ENCODE measurements at places on chromosomes 2 and 18.

GRCh38 chr2:191178806-191179514 lies 28.2 kb upstream of the STAT4 start:
- DNase-seq = no peak

GRCh38 chr2:158975271-158975921 lies 7.0 kb downstream of the TANC1 start:
- no peak for DNase-seq

DNA sequence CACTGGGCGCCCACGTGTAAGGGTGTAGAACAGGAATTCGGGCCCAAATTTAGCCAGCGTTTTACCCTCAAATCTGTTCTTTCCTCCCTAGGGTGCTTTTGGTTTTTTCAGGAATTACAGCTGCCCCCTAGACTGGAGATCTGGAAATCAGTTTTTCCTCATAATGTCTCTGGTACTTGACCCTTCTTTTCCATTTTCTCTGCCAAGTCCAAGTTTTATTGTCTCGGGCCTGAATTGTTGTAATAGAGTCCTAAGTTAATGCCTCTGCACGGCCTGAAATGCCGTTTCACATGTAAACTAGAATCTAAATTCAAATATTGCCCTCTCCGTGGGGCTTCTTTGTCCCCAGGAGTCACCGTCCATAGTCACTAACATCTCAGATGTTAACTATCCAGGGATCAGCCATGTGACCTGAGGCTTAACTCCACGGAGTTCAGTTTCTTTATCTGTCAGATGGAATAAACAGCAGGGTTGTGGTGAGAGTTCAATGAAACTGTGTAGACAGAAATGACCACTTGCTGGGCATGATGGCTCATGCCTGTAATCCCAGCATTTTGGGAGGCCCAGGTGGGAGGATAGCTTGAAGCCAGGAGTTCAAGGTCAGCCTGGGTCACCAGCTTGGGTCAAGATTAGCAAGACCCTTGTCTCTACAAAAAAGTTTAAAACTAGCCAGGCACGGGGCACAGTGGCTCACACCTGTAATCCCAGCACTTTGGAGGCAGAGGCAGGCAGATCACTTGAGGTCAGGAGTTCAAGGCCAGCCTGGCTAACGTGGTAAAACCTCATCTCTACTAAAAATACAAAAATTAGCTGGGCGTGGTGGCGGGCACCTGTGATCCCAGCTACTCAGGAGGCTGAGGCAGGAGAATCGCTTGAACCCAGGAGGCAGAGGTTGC lies 12.7 kb upstream of the CABLES1 start:
- DNase-seq = no peak

DNA sequence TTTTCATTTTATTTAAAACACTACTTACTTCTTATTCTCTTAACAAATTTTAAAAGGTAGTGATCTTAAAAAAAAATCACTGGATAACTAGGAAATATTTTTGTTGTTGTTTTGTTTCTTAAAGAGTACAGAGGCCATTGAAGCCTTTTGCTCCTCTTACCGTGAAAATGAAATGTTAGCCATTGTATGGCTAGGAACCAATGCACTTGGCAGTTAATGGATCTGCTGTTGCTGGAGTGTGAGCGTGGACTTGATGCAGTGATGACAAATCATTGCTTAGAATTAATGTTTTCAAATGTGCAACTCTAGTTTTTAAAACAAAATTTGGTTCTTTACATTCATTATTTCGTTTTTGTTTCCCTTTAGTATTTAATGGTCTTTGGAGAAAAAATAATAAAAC lies 162.3 kb downstream of the HAUS1 start:
- no peak for DNase-seq

DNA sequence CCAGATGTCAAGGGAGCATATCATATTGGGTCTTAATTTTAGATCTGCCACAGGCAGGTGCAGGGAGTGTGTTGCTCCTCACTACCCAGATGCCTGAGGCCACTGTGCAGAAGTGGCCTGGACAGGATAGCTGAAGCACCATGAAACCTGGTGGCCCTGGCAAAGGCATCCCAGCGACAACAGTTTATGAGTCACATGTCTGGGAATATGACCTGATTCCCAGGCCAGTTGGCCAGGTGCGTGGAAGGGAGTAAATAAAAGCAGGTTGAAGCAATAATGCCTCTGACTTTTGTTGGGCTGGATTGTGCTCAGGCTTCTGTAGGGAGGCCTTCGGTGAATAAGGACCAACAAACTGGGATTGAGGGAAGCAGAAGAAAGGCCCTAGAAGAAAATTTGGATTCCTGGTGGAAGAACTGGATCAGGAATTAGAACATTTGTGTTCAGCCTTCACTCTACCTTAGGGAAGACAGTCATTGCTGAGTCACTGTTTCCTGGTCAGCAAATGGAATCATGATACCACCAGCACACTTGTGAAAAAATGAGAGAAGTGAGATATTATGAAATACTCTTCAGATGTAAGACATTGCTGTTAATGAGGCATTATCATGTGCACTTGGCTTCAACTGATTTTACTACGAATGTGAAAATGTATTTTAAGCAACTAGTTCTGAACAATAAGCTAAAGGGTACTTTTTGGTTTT lies 78.4 kb upstream of the ZNF516 start:
- no peak for DNase-seq

- DNase-seq = no peak
Observed at GRCh38 chr18:29087616-29088246, 910.8 kb upstream of the CDH2 start.

GRCh38 chr18:49961271-49961670 lies 147.9 kb upstream of the ACAA2 start:
- no peak for DNase-seq

DNA sequence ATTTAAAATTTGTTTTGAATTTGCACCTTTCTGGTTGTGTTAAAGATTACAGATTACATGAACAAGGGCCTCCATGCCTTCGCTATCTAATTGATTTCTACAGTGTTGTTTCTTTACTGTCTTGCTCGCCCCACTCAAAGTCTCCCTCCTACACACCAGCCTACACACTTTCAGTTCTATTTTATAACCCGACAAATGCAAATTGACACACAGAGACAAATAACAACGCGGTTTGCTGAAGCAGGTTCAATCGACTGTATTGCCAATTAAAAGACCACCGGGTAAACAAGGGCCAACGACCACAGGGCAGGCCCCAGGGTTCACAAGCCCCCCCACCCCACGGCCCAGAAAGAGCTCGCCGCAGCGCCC lies 869 bp downstream of the STARD7 start:
- DNase-seq = no peak

GRCh38 chr2:10215393-10215935 lies 87.2 kb upstream of the HPCAL1 start:
- DNase-seq = no peak

- no peak for DNase-seq
Observed at GRCh38 chr2:207216457-207216856, 50.7 kb upstream of the KLF7 start.

- no peak for DNase-seq
Observed at GRCh38 chr18:29083545-29083944, 906.6 kb upstream of the CDH2 start.

DNA sequence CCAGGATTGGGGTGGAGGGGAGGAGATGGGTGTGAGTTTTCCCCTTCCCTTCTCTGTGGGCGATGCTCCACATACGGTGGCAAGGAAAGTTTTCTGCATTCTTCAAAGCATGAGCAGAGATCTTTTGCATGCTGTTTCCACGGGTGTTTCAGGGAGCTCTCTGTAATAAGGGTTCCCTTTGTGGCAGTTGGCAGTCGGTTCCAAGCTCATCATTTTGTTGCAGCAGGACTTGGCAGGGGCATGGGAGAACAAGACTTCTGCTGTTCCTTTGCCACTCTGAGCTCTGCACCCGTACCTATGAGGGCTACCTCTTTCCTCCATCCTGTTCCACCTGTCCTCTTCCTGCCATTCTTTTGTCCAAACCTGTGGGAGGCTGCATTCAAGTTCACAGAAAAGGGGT lies 71.3 kb upstream of the SPRED2 start:
- no peak for DNase-seq

DNA sequence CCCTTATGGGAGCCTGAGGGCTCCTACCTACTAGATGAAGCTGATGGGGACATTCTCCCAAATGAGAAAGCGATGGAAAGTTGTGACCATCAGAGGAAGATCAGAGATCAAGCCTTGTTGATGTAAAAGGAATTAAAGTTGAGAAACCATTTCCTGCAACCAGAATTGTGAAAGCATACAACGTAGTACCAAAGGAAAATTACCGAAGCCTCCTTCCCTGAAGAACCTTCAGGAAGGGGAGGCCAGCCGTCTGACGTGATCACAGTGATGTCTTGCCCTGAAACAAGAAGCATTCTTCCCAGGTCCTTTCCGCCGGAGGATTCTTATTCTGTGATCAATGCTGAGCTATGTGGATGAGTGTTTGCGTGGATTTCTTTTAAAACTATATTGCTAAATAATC lies 211.6 kb upstream of the TNP1 start:
- no peak for DNase-seq

DNA sequence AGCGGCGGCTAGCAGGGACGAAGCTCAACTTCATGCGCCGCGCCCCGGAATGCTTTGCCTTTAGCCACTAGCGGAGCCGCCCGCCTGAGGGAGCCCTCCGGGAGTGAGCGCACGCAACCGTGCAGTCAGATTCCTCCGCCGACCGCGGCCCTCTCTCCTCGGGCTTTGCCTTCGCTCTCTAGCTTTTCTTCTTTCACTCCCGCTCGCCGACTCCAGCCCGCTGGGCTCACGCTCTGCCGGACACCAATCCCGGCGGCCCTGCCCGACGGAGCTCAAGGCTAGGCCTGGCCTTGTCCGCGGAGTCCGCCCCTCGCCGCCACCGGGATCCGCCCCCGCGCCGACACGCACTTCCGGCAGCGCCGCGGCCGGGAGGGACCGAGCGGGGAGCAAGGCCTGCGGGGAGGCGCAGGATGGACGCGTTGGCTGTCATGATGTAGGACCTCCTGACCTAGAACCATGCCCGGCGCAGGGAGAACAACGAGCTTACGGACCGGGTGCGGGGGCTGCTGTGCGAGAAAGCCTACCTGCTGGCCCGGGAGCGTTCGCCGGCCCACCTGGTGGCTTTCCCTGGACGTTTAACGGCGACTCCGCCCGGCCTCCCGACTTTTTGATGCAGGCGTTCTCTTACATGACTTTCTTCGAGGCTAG lies 40.8 kb upstream of the AKAIN1 start:
- peak; percentile 75 for DNase-seq

DNA sequence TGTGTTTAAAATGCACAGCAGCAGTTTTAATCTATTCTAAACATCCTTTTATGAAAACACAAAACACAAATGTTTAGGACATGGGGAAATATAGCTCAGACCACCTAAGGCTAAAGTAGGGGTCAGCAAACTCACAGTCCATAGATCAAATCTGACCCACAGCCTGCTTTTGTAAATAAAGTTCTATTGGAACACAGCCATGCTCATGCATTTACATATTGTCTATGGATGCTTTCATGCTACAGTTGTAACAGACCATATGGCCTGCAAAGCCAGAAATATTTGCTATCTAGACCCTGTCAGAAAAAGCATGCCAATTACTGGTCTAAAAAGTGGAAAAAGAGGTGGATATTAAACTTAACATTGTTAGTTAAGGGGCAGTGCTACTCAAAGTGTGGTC lies 1105.4 kb upstream of the KLHL29 start:
- DNase-seq = no peak

DNA sequence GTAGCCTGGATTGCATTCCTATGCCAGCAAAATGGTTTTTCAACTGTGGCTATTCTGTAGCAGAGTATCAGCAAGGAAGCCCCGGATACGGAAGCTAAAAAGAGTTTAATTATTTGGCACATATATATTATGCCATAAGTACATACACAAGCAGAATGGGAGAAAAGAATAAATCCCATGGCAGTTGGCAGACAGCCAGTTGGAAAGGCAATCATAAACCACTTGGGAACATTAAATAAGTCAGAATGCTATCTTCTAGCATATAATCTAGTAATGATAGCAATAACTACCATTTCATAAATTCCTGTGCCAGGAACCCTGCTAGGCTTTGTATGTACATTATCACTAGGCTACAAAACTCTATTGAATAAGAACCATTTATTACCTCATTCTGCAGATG lies 26.0 kb downstream of the GALNT5 start:
- DNase-seq = no peak

- DNase-seq = no peak
Observed at GRCh38 chr2:232431705-232432590, 24.0 kb upstream of the ALPI start.

DNA sequence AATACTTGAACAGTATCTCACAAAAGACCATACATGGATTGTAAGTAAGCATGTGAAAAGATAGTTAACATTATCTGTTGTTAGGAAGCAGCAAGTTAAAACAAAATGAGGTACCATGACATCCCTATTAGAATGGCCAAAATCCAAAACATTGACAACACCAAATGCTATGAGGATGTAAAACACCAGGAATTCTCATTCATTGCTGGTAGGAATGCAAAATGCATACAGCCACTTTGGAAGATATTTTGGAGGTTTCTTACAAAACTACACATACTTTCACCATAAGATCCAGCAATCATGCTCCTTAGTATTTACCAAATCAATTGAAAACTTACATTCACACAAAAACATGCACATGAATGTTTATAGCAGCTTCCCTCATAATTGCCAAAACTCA lies 30.9 kb upstream of the ICOS start:
- no peak for DNase-seq

GRCh38 chr2:176122683-176123410 lies at the start of gene HOXD9:
TSS of gene HOXD9 (plus strand) at chr2:176122719. CDS start at chr2:176122769, 50 bp downstream.
- DNase-seq = no peak

- DNase-seq = no peak
Observed at GRCh38 chr2:18749912-18750526, 160.7 kb upstream of the NT5C1B start.

- DNase-seq = no peak
Observed at GRCh38 chr2:23642516-23642915, 257.5 kb downstream of the KLHL29 start.

DNA sequence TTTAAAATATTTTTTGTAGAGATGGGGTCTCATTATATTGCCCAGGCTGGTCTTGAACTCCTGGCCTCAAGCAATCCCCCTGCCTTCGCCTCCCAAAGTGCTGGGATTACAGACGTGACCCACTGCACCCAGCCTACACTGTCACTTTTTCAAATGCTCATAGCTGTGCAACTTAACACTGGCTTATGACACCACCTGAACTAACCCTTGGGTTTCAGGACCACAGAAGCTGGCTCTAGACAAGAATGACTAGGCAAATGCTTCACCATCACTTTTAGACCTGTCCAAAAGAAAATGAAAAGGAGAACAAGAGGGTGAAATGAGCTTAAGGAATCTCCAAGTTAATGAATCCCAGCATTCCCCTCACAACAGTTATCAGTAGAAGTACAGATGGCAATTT lies 13.3 kb downstream of the ERCC3 start:
- no peak for DNase-seq

GRCh38 chr2:113282747-113283533 lies 4.2 kb upstream of the PAX8 start:
- DNase-seq = no peak

DNA sequence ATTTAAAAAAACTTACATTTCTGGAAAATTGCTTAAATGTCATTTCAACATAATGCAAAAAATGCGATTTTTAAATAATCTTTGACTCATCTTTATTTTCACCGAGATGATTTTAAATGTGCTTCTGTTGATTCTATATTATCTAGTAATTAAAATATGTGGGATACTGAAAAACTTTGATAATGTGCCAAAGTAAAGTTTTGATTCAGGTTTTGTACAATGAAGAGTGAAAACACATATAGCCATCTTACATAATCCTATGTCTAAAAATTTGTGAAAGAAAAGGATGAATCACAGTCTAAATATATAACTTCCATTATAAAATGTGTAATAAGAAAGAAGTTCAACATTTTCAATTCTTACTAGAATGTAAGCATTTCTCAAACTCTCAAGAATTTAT lies 204.3 kb upstream of the ZC3H15 start:
- no peak for DNase-seq
